K562 (cell line): ENCODE measurements at places on chromosomes 11 and 22. TPM values are rescaled to one million over a fixed set of nuclear protein-coding genes. Genes with fewer than 3 reads are reported as not detected.

Gene BAIAP2L2
- 0.13 and 0.22 TPM in 2 replicates for total RNA-seq

Gene XKR3
- total RNA-seq, result 11.3 and 11.5 TPM in 2 replicates

Gene FAM180B
- total RNA-seq, result not detected in 2 replicates

Gene DGAT2
- 2.2 TPM in 2 replicates for total RNA-seq

Gene CNGA4
- not detected in 2 replicates for total RNA-seq

Gene SYNGR1
- total RNA-seq, result 12.5 and 13.6 TPM in 2 replicates

Gene ACER3
- 10.5 and 13.1 TPM in 2 replicates for total RNA-seq

Gene LSP1
- total RNA-seq, result 0.73 and 1.1 TPM in 2 replicates

Gene TYR
- not detected in 2 replicates for total RNA-seq

GRCh38 chr11:67483831-67484665 is 1.2 kb downstream of the AIP start:
- no peaks in the 10 kb centered on the region for H3K27me3 ChIP-seq
- peak overlapping the region; percentile 73; the same call in 1 of the 3 replicates for H3K27ac ChIP-seq
- H3K36me3 ChIP-seq, result peaks cover 18% of the 10 kb centered on the region; the same call in 1 of the 3 replicates
- no peak for DNase-seq
- peaks cover 57% of the 10 kb centered on the region for H3K4me1 ChIP-seq
- peak overlapping the region; percentile 49 for H3K4me3 ChIP-seq

- H3K27ac ChIP-seq, result no peak overlapping the region
- no peaks in the 10 kb centered on the region for H3K4me1 ChIP-seq
- no peak overlapping the region for H3K4me3 ChIP-seq
- no peaks in the 10 kb centered on the region for H3K27me3 ChIP-seq
- DNase-seq, result no peak
Observed at GRCh38 chr11:116339306-116340098, 433.3 kb downstream of the BUD13 start.

GRCh38 chr11:13289081-13289480 is 11.5 kb downstream of the BMAL1 start:
- no peaks in the 10 kb centered on the region; the same call in 1 of the 2 replicates for H3K27me3 ChIP-seq
- no peaks in the 10 kb centered on the region for H3K4me1 ChIP-seq
- no peaks in the 10 kb centered on the region for H3K36me3 ChIP-seq
- no peak for DNase-seq

GRCh38 chr22:48263431-48263765 is 1500.9 kb downstream of the TBC1D22A start:
- H3K27ac ChIP-seq, result no peak overlapping the region
- H3K4me1 ChIP-seq, result no peaks in the 10 kb centered on the region

GRCh38 chr11:122098261-122098980 is 17.6 kb downstream of the BLID start:
- no peaks in the 10 kb centered on the region for H3K36me3 ChIP-seq
- H3K27ac ChIP-seq, result no peak overlapping the region
- H3K4me1 ChIP-seq, result no peaks in the 10 kb centered on the region
- no peak for DNase-seq
- no peaks in the 10 kb centered on the region for H3K27me3 ChIP-seq
- H3K4me3 ChIP-seq, result no peak overlapping the region

DNA sequence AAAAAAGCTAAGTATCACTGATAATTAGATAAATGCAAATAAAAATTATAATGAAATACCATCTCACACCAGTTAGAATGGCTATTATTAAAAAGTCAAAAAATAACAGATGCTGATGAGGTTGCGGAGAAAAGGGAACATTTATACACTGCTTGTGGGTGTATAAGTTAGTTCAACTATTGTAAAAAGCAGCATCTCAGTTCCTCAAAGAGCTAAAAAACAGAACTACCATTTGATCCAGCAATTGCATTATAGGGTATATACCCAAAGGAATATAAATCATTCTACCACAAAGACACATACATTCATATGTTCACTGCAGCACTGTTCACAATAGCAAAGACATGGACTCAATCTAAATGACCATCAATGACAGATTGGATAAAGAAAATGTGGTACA is 120.3 kb upstream of the ZBED5 start:
- H3K27ac ChIP-seq, result no peak overlapping the region
- DNase-seq, result no peak
- no peak overlapping the region for H3K4me3 ChIP-seq
- no peaks in the 10 kb centered on the region for H3K36me3 ChIP-seq
- peaks cover 6% of the 10 kb centered on the region for H3K4me1 ChIP-seq

GRCh38 chr11:34836958-34837856 is 79.0 kb downstream of the APIP start:
- no peak overlapping the region for H3K4me3 ChIP-seq
- no peaks in the 10 kb centered on the region for H3K27me3 ChIP-seq
- no peak overlapping the region for H3K27ac ChIP-seq
- DNase-seq, result no peak
- no peaks in the 10 kb centered on the region for H3K36me3 ChIP-seq
